ENCODE measurements at places on chromosomes 16 and 17. TPM values are rescaled to one million over a fixed set of nuclear protein-coding genes. Genes with fewer than 3 reads are reported as not detected.

GRCh38 chr17:31559584-31560501, 168.4 kb downstream of the RAB11FIP4 start:
- DNase-seq = no peak

DNA sequence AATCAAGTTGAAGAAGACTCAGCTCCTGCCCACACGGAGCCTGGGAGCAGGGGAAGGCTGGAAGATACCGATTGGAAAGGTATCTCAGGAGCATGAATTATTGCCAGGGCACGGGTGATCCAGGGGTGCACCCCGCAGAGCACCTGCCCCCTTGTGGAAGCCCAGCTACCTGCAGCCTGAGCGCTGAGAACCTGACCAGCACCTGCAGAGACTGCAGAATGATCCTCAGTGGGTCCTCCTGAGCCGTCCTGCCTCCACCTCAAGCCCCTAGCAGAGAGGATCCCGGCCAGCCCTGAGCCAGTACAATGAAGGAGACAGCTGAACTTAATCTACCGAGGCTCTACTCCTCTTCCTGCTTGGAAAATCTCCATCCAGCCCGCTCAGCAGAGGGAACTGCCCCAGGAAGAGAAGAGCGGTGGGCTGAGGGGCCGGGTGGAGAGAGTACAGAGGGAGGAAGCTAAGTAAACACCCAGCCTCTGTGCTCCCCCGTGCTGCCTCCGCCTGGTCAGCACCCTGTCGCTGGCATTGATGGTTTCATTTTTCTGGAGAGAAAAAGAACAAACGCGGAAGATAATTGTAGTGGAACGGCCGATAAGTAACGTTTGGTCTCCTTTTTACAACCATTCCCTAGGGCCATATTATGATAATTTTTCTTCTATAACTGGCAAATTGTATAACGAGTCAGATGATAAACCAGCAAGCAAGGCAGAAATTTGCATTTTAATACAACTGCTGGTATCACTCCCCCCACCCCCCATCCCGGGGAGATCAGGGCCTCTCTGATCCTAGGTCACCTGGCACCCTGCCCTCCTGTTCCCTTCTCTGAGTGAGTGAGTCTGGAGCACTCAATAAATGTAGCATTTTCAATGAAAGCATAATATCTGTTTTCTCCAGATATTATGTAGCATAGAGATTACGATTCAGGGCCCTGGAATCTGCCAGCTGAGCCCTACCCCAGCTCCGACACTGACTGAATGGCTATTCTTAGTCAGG, 204.5 kb upstream of the RPL38 start:
- peak; percentile 30 for DNase-seq

SCARF1 gene
- 6.6 TPM for total RNA-seq

GRCh38 chr17:80272366-80272765, 11.7 kb downstream of the RNF213 start:
- DNase-seq = no peak

- DNase-seq = no peak
These were observed 424 bp downstream of the C17orf100 start for GRCh38 chr17:6651919-6652452.

SLC13A2 gene
- total RNA-seq = not detected

DNA sequence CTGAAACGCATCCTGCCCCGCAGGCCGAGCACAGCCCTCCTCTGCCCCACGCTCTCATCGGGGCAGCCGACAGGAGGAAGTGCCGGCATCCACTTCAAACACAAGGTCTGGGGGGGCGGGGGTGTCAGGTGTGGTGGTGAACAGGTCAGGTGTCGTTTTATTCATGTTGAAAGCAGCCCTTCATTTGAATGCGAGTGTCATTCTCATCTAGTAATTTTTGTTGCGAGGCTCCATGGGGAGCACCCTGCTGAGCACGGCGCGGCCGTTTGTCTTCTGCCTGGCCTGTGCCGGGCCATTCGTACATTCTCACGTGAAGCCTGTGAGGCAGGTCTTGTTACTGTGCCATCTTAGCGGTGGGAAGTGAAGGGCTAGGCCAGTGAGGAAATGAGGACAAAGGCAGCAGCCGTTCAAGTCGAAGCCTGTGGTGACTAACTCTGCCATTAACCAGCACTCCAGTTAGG, 1.9 kb downstream of the ACSF3 start:
- DNase-seq = no peak

RNU2-1 gene
- total RNA-seq = 5,480 TPM

DNA sequence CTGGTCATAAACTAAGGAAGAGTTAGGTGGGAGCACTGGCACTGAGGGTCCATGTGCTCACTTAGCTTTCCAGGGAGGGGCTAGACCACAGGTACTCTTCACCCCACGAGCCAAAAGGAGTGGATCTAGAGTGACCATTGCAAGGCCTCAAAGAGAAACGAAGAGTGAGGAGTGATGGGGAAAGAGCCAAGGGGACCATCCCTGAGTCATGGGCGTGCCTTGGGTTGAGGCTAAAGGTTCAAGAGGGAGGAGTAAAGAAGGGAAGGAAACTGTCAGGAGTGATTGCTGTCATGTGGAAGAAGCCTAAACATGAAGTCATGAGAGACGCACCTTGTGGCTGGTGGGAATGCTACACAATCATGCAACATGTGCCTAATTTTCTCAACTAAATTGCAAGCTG, 141.0 kb downstream of the CDH13 start:
- DNase-seq = no peak

DNA sequence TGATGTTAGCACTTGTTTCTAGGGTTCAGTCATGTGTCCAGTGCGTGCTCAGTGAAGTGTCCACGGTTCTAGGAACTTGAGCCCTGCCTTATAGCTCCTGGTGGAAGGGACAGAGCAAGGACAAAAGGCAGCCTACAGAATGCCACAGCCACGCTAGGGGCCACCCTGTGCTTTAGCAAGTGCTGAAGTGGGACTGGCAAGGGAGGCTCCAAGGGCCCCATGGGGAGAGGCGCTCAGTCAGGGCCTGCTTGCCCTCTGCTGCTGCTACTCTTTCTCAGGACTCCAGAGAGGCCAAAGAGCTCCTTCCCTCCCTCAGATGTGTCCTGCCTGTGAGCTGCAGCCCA, 6.8 kb downstream of the NT5C start:
- no peak for DNase-seq

ZSCAN10 gene
- not detected for total RNA-seq

OR3A3 gene
- total RNA-seq = not detected
